ENCODE measurements at places on chromosomes 11 and 22.

DNA sequence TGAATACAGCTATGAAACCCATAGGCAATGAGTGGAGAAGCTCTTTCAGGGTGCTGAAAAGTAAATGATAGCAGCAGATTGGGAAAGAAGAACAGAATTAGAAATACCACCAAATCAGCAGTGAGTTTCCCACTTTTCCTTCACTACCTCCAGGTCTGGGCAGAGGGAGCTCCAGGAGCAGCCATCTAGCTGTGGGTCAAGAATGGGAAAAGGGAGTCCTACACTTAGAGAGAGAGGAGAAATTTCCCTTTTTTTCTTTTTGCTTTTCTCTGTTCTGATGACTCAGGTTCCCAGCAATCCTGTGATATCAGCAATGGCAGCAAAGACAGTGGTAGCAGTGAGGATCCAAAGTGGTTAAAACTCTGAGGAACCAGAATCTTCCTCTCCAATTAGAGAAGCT is 263.9 kb downstream of the NXPE2 start:
- no peak for DNase-seq

DNA sequence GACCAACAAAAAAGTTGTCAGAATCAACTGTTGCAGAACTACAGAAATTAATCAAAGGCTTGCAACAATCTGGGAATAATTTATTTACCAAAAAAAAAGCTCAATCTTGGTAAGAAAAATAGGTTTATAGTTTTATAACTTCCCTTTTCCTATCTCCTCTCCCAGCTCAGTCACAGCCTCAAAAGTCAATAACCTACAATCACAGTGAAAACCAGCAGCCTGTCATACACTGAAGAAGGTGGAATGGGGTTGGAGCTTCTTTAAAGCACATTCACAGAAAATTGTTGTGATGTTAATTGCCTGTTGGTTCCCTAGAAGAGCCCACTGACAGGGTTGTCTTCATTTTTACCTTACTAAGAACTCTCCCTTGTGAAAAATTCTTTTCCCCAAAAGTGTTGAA is 50.7 kb upstream of the CEP126 start:
- no peak for DNase-seq

GRCh38 chr11:11016068-11016467 is 158.2 kb upstream of the ZBED5 start:
- no peak for DNase-seq

DNA sequence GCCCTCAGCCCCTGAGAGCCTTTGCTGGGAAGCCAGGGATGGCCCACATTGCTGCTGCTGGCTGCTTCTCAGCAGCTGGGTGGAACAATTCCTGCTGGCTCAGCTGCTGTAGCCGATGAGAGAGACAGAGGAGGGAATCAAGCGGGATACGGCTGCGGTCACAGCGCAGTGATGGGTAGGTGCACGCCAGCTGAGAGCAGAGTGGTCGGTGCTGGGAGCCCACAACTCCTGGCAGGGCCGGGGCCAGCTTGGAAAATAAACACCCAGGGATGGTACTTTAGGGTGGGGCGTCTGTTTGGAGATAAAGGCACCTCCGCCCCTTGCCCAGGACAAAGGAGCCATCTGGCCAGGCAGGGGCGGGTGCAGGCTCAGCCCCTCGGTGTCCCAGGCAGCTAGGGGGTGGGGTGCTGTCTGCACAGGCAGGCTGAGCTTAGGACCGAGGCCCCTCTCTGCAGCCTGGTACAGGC is 480.5 kb downstream of the MIAT start:
- DNase-seq, result no peak

DNA sequence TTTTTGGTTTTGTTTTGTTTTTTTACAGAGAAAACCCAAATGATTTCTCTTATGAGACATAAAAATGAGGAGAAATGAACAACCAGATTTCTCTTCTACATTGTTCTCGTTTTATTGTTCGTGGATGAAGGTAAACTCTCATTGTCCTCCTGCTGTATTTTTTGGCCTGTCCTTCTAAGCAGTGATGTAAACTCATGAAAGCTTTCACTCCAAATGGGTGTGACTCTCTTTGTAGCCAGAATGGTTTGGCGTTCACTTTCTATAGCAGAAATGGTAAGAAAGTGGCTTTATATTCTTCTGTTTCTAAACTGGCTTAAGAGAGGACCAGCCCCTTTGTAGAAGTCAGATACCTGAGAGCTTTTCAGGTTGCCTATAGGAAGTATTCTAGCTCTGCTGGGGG is 15.5 kb upstream of the BMAL1 start:
- DNase-seq, result no peak

Measured in activated CD4-positive, alpha-beta T cell treated with anti-CD3 and anti-CD28 coated beads, Interleukin-2, amount 50 U/mL, for 4 hours (primary cell).